ENCODE measurements at places on chromosomes 2 and 18.

DNA sequence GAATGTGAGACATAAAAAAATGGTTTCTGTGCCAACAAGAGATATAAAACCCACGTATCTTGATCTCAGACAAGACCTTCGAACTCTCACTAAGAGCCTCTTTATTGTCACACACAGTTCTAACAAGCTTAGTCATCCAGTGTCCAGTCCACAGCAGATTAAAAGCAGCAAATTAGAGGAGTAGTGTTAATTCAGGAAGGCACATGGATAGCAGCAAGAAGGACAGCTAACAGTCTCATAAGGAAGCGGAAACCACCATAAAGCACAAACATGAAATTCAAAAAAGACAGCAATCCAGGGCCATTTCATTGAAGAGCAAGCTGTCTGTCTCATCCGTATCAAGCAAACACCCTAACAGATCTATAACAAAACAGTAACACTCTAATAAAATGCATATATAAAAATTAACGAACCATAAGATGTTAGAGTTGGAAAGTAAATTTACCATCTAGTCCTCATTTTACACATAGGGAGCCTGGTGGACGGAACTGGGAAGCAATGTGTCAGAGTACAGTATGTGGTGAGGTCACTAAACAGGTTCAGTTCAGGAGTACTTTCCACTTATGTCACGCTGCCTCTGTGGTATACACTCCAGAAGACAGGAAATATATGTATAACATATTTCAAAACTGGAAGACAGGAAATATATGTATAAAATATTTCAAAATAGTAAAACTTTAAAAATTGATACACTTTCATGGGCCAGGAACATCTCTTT lies 18.3 kb downstream of the AAK1 start:
- DNase-seq = no peak

GRCh38 chr2:235460548-235461047 lies 33.2 kb upstream of the AGAP1 start:
- DNase-seq = no peak

DNA sequence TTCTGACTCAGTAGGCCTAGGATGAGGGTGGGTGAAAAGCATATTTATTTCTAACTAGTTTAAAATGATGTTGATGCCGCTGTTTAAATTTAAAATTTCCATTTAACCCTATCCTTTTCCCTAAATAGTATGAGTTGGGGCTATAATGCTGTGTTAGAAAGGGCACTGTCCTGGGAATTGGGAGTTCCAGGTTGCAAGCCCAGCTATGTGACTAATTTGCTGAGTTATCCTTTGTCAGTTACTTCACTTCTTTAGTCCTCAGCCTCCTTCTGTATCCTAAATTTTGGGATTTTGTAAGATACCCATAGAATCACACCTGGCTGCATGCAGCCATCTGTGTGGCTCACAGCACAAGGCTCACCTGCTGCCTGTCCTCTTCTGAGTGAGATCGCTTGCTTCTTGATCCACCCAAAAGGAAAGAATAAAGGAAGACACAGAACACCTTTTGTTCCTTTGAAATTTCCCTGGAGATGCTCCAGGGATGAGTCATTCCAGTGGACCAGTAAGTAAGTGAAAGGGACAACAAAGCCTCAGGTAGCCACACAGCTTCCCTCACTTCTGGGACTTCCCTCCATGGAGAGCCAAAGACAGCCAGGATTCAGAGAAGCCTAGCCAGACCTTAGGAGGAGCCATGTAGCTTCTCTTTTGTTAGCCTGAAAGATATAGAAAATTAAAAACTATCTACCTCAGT lies 97.2 kb downstream of the DTNA start:
- DNase-seq = no peak

DNA sequence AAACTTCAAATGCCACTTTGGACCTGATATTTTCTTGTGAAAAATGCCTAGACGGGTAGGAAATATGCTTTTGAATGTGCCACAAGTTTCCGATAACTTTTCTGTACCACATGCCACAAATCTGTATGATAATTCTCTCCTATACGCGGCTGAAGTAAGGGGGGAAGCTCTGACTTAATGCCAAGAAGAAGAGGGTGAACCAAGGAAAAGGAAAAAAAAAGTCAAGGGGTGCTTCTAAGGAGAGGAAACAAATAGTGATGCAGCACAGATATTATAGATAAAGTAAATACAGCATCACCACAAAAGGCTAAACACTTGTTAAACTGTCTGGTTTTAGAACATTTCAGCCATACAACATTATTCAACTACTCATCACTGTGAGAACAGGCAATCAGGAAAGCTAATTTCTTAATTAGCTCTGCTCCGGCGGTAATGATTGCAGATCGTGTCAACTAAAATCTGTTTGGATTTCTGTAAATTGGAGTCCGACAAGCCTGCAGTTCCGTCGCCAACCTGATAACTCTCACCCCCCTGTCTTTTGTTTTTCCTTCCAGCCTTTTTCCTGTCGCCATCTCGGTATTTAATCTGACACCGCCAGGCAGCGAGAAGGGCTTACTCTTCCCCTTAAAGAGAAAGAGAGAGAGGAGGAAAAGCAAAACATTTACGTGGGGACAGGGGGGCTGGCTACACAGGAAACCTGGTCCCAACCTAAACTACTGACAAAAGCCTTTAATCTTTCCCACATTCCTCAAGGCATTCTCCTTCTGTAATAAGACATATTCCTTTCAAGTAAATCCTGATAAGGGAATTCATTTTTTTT lies 67.5 kb downstream of the ZEB2 start:
- no peak for DNase-seq

DNA sequence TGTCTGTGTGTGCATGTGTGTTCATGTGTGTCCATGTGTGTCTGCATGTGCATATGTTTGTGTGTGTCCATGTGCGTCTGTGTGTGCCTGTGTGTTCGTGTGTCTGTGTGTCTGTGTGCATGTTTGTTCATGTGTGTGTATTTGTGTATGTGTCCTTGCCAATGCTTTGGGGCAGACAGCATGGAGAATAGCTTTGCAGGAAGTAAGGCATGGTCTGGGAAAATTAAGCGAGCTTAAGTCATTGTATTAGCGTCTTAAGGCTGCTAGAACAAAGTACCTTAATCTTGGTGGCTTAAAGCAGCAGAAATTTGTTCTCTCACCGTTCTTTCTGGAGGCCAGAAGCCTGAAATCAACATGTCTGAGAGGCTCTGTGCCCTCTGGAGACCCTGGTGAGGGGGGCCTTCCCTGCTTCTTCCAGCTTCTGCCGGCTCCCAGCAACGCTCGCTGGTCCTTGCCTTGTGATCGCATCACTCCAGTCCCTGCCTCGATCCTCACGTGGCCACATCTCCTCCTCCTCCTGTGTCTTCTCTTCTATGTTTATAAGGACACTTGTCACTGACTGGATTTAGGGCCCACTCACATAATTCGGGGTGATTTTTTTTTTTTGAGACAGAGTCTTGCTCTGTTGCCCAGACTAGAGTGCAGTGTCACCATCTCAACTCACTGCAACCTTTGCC lies 3.8 kb downstream of the NEU2 start:
- DNase-seq = no peak

GRCh38 chr2:160165996-160166395 lies 34.1 kb downstream of the ITGB6 start:
- no peak for DNase-seq

- DNase-seq = no peak
These were observed 21.5 kb upstream of the FSHR start for GRCh38 chr2:49175831-49176230.

- DNase-seq = no peak
These were observed 268.8 kb downstream of the CYP26B1 start for GRCh38 chr2:71878626-71879508.

DNA sequence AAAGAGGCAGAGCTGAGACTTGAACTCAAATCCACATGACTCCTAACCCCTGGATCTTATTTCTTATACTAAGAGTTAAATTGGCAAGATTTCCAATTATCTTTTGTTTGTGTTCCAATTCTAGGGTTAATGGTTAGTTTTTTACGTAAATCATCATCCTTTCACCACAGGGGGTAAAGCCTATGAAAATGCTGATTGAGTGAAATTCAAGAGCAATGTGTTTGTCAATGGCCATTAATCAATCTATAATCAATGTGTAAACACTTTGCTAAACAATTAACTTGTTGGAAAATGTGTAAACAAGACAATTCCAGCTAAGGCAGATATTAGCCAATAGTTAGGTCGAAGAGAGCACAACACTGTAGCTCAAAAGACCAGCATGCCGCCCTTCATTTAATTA lies 376.5 kb upstream of the ACVR2A start:
- no peak for DNase-seq

- DNase-seq = no peak
These were observed 4.5 kb downstream of the THSD7B start for GRCh38 chr2:136769871-136770270.

DNA sequence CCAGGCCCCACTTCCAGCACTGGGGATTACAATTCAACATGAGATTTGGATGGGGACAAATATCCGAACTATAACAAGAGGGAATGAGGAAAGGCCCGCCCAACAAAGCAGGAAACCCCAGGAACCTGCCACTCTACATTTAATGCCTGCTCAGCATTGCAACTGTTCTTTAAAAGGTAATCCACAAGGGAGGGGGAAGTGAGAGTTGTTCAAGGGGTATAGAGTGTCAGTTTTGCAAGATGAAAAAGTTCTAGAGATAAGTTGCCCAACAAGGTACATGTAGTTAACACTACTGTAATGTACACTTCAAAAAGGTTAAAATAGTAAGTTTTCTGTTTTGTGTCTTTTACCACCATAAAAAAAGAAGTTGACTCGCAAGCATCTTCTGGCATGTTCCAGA lies 137.6 kb downstream of the MBD2 start:
- DNase-seq = no peak

- no peak for DNase-seq
These were observed 46.6 kb downstream of the TSPYL6 start for GRCh38 chr2:54209379-54209778.

DNA sequence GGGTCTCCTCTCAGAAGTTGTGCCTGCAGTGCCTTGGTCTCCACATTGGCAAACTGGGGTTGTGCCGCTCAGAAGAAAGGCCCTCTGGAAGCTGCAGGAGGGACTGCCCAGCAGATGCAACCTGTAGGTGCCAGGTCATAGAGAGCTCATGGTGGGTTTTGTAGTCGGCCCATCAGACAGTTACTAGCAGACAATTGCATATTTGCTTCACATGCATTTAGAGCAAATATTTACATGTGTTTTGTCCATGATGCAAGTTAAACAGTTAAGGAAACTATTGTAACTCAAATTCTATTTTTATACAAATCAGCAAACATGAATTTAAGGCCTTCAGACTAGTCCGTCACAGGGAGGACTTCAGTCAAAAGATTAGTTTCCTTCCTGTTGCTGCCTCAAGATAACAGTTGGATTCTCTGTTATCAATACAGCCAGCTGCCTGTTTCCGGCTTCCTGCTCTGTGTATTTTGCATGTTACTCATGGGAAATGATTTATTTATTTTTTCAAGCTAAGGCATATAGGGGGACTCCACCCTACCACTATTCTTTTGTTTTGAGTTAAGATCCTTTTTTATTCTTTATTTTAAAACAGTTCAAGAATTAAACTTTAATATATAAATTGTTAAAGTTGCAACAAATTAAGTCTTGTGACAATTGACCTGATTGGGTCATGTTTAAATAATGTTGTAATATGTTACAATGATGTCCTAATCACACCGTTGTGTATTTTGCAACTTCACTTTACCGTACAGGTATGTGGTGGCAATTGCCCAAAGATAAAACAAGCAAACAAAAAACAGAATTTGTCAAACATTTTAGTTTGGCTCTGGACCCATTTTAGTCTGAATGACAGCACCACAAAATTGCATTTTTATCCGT lies 133.5 kb downstream of the SPTBN1 start:
- no peak for DNase-seq

DNA sequence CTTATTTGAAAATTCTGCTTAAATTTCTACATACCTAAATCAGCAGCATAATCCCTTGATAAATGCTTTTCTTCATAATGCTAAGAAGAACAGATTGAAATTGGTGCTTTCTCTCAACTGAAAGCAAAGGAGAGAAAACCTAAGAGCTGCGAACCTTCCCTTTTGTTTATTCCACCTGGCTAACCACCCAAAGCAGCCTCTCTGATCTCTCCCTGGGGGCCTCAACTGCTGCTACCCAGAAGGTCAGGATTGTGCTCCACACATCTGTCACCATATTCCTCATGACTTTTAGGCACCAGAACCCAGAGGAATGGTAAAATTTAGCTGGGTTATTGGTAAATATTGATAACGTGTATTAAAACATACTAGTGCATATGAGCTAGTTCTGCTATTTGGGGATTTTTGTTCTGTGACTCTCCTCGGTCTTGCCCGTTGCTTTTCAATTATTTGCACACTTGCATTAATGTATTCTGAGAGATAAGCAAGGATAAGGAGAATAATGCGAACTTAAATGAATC lies 334.1 kb downstream of the RIT2 start:
- DNase-seq = no peak

DNA sequence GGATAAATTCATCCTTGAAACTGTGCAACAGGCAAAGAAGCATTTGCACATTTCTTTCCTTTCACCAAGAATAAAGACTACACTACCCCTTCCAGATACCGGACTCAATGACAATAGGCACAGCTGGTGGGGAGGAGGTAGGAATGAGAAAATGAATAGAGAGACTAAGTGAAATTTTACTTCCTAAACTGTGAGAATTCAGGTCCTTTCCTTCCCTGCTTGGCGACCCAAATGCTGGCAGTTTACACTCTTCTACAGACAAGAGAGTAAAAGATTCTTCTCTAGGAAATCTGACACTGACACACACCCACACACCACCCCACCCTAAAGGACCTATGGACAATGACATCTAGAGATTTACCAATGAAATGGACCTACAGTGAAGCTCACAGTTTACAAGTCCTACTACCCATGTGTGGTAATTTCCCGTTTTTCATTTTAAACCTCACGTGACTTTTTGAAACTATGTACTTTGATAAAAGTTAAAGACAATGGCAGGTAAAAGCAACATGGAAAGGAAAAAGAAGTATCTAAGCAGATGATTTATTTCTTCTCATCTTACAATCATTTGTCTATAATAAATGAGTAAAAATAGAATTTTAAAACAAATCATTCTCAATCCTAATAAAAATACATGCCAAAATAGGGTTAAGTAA lies 27.9 kb downstream of the REV1 start:
- DNase-seq = no peak

GRCh38 chr2:234980451-234981187 lies 28.8 kb downstream of the SH3BP4 start:
- no peak for DNase-seq

DNA sequence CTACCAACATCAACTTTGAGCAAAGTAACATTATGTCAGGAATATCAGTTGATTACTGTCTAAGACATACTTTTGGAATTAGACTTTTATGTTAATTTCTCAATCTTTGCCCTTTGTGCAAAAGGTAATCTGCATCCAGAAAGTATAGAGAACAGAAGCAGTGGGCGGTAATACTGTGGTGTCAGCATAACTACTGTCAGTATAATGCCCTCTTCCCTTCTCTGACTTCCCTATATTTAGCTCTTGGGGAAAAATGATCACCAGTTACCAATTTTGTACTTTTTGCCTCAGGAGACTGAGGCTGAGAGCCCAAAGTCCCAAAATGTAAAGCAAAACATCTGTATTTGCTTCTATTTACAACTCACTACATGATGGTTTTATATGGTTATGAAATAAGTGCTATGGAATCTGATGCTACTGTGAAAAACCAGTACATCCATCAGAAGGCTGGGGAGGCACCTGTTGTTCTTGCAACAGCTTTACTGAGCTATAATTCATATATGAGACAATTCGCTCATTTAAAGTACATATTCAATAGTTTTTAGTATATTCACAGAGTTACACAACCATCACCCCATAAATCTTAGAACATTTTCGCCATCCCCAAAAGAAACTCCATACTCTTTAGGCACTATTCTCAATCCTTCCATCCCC lies 51.3 kb upstream of the CD302 start:
- no peak for DNase-seq
